ENCODE measurements at places on chromosomes 5 and 9.

- no peak for DNase-seq
Measured at GRCh38 chr5:79750611-79751510, 61.2 kb downstream of the CMYA5 start.

GRCh38 chr5:9156282-9156681 is 389.6 kb downstream of the SEMA5A start:
- DNase-seq = no peak

DNA sequence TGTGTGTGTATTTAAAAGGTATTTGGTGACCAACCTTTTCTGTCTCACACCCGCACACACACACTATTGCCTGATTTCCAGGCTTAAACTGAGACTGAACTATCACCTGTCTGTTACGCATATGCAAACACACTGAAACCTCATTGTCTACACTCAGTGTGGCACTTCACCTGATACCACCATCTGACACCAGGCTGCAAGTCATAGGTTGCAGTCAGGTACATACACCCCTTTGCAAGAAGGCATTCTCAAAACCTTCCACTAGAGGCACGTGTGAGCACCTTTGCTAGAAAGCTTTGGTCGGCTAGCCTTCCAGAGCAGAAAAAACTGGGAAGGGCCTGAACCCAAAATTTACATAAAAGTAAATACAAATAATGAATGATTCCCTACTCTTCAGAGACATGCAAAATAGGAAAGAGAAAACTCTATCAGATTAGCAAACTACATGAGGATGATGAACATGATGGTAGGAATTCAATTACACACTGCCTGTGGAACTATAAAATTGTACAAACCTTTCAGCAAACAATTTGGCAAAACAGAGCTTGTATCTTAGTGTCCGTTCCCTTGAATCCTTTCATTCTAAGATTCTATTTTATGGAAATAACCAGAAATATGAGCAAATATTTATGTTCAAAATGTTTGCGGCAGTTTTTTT is 5.9 kb upstream of the FOXD1 start:
- peak; percentile 59 for DNase-seq

DNA sequence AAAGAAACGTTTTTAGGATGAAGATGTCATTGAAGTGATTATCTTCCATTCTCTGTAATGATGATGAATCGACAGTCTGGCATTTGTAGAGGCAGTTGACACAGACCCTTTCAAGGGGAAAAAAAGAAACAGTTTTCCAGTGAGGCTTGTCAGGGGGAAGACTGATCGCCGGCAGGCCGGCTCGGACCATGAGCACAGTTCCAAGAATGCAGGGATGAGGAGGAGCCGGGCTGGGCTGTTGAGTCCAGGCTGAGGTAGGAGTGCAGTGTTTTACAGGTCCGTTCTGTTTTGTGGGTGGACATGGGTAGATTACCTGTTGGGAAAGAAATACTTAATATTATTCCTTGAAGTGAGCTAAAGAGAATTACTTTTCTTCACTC is 194.6 kb downstream of the AOPEP start:
- DNase-seq = no peak

- DNase-seq = no peak
Measured at GRCh38 chr9:28024676-28025075, 451.4 kb upstream of the C9orf72 start.

DNA sequence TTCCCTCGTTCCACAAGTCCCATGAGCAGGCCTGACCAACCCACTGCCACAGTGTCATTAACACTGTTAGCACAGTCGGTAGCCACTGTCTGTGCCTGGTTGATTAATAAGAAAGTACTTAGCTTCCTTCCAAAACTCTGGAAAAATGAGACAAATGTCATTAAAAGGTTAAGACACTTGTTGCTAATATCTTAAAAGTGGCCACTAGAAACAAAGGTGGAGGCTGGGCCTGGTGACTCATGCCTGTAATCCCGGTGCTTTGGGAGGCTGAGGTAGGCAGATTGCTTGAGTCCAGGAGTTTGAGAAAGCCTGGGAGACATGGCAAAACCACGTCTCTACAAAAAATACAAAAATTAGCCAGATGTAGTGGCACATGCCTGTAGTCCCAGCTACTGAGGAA is 194.0 kb downstream of the PDZD2 start:
- no peak for DNase-seq

DNA sequence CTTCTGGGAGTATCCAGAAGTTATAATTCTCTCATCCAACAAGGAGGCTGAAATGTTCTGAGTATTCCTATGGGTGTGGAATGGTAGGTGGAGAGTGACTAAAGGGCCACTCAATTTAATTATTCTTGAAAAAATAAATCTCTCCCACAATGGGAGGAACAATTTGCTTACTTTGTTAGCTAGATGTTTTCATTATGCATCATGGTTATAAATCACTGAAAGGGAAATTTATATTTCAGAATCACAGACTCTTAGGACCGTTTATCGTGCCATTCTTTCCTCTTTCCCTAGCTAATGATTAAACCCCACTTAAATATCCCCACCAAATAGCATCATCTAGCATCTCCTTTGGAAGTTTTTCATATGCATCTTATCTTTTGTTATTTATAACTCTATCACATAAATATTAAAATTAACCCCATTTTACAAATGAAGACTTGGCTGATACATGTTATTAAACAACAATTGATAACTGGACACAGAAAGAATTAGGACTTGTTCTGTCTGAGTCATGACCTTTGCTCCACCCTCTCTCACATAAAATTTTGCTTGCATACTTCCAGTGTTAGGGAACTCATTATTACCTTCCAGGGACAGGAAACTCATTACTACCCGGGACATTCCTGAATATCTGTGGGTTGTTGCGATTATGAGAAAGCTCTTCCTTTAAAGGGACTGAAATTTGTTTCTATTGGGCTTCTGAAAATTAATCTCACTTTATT is 94.9 kb upstream of the NMUR2 start:
- DNase-seq = no peak

DNA sequence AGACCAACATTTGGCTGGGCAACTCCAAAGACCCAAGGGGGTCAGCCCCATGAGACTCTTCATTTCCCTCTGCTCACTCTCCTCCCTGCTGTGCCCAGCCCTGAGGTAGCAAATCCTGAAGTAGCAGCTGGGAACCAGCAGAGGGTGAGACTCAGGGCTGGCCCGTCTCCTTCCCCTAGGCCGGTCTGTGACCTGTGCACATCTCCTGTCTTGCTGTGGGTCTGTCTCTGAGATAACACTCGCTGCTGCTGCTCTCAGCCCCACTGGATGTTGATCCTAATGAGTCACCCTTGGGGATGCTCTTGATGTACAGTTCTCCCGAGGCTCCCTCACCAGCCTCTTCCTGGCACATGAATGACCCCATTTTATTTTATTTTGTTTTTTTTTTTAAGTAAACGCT is 7.3 kb upstream of the OR2V1 start:
- DNase-seq = no peak

DNA sequence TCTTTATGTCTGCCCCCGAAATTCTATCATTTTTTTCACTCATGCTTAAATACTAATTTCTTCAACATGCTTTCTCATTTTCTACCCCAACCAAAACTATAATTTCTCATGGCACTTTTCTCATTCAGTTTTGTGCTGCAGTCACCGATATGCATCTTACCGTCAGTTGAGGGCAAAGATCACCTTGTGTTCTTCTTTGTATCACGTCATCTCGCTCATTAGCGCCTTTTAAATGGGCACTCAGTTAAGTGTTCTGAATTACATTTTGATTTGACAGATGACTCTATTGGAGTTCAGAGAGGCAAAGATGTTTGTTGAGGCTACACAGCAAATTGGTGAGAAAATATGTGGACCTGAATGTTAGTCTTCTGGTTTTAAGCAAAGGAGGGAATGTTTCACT is 211.7 kb upstream of the GLRA1 start:
- DNase-seq = no peak

DNA sequence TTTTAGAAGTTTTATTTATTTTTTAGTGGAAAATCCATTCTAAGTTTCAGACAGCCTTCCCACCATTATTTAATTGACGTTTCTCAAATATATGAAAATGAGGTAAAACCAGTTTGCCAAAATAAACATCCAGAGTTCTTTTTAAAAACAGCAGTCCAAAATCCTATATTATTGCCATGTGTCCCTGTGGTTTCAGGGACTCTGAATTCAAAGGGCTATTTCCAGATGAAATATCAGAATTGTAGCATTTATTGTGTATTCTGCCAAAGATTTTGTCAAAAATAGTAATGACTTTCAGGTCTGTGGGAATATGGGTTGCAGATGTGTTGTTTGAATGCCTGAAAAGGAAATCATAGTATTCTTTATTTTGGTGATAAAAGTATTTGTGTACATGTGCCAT is 41.6 kb downstream of the XRCC4 start:
- no peak for DNase-seq

DNA sequence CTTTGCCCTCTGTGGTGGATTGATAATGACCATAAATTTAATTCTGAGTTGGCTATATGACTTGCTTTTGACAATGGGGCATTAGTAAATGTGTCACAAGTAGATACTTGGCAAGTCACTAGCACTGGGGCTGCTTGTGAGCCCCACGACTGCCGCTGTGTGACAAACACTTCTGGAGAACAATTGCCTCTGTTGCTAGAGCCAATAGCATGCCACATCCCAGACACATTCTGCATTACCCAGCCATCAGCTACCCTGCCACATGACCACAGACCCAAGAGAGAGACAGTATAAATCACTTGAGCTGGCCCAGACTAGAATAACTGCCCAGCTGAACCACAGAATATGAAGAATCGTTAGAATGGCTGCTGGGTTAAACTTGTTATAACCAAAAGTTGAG is 753.2 kb upstream of the DMAC1 start:
- no peak for DNase-seq

GRCh38 chr5:127870914-127871313 is 167.7 kb downstream of the CCDC192 start:
- no peak for DNase-seq

DNA sequence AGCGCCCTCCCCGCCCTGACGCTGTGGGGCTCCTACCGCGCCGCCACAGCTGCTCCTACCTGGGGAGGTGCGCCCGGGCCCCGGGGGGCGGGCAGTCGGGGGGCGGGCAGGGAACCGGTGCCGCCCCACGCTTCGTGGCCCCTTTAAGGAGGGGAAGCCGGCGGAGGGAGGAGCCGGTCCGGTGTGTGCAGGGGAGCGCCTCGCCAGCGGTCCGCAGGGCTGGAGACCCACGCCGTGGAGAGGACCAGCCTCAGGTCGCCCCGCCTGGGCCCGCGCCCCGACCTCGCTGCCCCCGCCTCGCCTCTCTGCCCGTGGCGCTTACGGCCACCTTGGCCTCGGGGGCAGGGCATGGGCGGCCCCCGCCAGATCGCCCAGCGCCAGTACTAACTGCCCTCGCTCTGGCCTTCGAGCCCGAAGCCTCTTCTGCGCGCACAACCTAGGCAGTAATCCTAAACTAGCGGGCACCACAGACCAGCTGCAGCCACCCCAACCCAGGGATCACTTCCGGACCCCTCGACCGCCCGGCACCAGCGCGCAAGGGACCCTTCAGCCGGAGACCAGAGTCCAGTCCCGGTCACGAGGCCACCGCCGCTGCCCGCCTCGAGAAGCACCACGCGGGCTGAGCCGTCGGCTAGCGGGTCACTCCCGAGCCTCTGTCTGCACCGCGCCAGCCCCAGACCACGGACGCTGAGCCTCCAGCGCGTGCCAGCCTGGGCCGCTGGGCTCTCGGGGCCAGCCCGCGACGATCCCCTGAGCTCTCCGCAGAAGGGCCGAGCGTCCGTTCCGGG is at the start of gene FOXE1:
Gene FOXE1 (plus strand): TSS at position 171 of the 788 bp plus-strand sequence. CDS start 689 bp downstream, outside the sequence.
- DNase-seq = no peak

GRCh38 chr5:73312872-73313510 is 135.6 kb downstream of the FOXD1 start:
- DNase-seq = no peak

DNA sequence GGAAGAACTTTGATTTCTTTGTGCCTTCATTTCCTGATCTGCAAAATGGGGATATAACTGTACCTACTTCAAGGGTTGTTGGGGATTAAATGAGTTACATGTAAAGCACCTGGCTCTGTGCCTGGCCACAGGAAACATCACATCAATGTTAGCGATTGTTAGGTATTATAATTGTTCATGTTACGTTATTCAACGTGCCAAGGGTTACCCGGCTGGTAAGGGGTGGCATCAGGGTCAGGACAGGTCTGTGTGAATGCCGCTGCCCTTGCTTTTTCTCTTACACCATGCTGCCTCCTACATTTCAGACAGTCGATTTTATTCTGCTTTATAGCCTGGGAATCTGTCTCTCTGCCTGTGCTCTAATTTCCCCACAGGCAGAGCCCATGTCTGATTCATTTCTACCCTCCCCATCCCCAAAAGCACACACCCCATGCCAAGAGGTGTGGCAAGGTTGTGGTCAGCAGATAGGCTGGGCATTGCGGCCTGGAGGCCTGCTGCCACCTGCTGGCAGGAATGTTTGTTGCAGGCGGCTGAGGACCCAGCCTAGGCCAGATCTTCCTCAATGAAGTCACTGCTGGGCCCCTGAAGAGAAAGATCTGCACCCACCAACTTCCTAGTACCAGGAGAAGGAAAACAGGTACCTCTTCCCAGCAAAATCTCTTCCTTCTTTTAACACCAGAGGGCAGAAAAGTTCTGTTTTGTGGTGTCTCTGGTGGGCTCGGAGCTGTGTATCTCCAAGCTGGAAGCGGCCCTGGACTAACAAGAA is 5.3 kb downstream of the ANKS6 start:
- DNase-seq = no peak

- DNase-seq = no peak
Measured at GRCh38 chr5:79229357-79230174, 6.4 kb upstream of the JMY start.

- DNase-seq = no peak
Measured at GRCh38 chr9:123887837-123888236, 42.1 kb downstream of the DENND1A start.
